Metanephros (tissue), 2 donors: ENCODE measurements at places on chromosomes 3 and 15. TPM values are rescaled to one million over a fixed set of nuclear protein-coding genes. Genes with fewer than 3 reads are reported as not detected.

The TRIM42 gene
- total RNA-seq, result not detected

The APOD gene
- 9.4 TPM for total RNA-seq

The OXNAD1 gene
- total RNA-seq, result 36.7 TPM

The GPR156 gene
- total RNA-seq, result 2.3 TPM

The TNFAIP8L3 gene
- 1.5 TPM for total RNA-seq

The GNAT1 gene
- total RNA-seq, result not detected

The CACNA2D3 gene
- 3.6 TPM for total RNA-seq

The FNDC3B gene
- total RNA-seq, result 110 TPM

The C3orf85 gene
- 3.6 TPM for total RNA-seq

The LDHAL6B gene
- not detected for total RNA-seq

The ONECUT1 gene
- not detected for total RNA-seq

The SERPINI2 gene
- 0.82 TPM for total RNA-seq

The RTP4 gene
- total RNA-seq, result 1.7 TPM

The CSK gene
- total RNA-seq, result 37.5 TPM

The HOMER2 gene
- total RNA-seq, result 27.0 TPM
